Stimulated activated CD4-positive, alpha-beta T cell treated with anti-CD3 and anti-CD28 coated beads, TNF-alpha, amount 100 ng/mL, for 48 hours (primary cell): ENCODE measurements at places on chromosomes 5 and 9.

DNA sequence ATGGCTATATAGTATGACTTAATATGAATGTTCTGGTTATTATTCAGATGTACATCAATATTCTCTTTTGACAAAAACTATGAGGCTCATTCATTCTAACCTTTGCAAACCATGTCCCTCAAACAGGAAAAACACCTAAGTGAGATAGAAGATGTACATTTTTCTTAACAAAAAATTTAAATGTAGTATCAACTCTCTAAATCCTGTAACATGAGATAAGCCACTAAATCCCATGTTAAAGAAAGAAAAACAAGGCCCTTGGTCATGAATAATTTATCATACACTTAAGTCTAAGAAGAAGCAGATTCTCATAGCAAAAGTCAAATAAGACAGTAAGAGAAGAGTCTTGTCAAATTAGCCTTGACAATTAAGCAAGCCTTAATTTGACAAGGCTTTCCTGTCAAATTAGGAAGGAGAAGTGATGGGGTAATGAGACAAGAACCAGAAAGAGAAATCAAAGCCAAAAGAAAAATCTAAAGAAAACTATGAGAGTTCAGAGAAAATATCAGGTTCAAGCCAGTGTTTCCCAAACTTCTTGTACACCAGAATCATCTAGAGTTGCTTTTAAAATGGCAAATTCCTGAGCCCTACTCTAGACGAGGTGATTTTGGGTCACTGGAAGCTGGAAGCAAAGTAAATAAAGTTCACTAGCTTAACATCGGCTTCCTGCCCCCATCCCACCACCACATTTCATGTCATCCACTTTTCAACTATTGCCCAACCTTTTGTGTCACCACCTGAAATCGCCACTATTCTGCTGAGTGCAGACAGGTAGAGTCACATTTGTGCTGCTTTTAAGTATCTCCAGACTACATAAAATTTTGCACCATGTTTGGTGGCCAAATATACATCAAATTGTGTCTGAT is 76.5 kb downstream of the NR6A1 start:
- DNase-seq: no peak

GRCh38 chr9:70594386-70594944 is 180.0 kb upstream of the KLF9 start:
- no peak for DNase-seq

DNA sequence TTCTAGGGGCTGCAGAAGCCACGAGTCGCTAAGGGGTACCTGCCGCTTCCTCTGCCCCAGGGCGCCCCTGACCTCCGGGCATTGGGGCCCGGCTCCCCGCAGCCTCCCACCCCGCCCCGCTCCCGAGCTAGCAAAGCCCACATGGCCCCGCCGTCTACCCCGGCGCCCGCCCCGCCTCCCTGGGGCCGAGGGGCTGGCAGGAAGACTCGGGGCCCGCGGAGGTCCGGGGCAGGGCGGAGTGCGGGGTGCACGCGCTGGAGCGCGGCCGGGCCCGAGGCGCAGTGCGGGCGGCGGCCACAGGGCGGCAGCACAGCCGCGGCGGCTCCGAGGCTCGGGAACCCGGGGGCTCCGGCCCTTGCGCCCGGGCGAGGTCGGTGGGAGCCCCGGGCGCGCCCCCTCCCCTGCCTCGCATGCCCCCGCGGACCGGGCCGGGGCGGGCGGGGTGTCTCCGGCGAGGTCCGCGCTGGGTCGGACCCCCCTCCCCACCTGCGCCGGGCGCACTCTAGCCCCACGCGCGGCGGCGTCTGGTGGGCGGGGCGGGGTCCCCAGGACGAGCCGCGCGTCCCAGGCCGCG is 6.7 kb downstream of the NRARP start:
- DNase-seq: no peak

- DNase-seq: no peak
Observed at GRCh38 chr5:167944121-167944852, 347.2 kb upstream of the WWC1 start.

DNA sequence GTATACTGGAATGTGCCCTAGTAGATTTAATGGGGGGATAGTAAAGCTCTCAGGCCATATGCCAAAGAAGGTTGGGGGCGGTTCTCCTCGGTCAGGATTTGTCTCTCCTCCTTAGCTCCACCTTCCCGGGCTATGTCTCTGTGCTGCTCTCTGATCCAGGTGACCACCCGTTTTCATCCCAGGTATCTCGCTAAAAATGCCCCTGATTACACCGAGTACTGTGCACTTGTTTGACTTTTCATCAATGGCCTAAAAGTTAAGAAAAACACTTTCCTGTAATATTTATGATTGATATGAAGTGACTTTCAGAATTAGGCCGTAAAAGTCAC is 724 bp downstream of the NDUFS6 start:
- no peak for DNase-seq

- DNase-seq: no peak
Observed at GRCh38 chr5:68960961-68961360, 132.9 kb upstream of the SLC30A5 start.

DNA sequence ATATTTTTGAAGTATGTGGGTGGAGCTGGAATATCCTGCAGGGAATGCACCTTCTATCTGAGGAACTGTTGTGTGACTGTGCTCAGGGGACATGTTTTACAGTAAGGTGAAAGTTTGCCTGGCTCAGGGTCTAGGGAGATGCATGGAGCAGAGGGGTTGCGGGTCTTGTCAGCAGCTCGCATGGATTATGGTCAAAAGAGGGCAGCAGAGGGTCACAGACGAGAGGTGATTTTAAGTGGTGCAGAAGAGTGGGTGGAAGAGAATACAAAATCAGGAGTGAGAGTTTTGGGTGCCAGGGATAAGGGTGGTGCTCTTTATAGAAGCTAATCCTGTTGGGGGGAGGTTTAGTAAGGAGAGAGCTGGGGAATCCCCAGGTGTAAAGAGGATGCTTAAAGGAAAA is 53.5 kb upstream of the GRIN3A start:
- no peak for DNase-seq

DNA sequence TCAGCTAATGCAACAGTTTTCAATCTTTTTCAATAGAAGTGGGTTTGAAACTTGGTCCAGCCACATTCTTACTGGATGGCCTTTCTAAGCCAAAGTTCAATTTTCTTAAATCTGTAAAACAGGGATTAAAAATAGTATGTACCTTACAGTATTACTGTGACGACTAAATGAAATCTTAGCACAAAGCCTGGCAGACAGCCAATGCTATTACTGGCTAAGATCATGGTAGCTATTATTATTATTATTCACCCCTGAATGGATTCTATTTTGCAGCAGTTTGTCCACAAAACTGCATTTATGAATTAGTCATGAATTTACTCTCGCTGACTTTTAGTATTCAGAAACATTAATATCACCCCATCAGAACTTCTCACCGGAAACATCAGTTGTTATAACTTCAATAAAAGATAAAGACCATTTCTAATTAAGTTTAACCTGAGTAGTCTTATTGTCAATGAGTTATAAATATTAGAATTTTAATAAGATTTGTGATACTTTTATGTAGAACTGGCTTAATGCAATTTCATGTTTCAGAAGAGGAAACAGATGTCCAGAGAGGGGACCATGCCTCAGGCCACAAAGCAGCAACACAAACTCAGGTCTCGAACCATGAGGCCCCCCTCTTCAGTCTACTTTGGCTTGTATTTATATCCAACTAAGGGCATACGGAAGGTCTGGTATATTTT is 468.2 kb downstream of the ARHGEF28 start:
- DNase-seq: no peak
